BJ (cell line): ENCODE measurements at places on chromosomes 11 and 22. TPM values are rescaled to one million over a fixed set of nuclear protein-coding genes. Genes with fewer than 3 reads are reported as not detected.

DNA sequence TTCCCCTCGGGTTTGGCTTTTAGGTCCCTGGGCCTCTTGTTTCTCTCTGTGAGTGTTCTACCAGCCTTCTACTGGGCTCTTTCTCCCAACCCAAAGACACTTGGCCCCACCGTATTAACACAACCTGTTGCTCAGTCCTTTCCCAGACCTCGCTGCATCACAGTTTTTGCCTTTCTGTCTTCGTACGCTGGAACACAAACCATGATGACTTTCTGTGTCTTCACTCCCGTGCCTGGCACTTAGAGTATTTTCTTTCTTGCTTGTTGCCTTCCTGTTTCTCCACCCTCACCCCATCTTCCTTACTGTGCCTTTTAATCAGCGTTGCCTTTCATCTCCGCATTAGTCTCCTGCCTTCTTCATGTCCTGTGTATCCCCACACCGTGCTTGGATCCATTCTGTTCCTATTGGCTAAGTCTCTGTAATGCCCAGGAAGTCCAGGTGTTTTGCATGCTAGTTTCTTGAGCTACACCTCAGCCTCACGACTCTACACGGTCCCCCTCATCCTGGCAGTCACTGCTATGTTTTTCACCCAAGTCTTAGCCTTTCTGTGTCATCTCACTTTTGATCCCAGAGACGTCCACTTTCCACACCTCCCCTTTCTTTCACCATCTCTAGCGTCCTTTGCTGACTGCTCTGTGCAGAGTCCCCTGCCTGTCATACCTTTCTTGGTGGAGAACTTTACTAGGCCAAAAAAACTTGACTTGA lies 1.6 kb downstream of the MARK2 start:
- no peak for DNase-seq

- DNase-seq = no peak
These were observed 60.1 kb downstream of the DCUN1D5 start for GRCh38 chr11:103031834-103032233.

- DNase-seq = no peak
These were observed 106.2 kb downstream of the PKNOX2 start for GRCh38 chr11:125270711-125271110.

DNA sequence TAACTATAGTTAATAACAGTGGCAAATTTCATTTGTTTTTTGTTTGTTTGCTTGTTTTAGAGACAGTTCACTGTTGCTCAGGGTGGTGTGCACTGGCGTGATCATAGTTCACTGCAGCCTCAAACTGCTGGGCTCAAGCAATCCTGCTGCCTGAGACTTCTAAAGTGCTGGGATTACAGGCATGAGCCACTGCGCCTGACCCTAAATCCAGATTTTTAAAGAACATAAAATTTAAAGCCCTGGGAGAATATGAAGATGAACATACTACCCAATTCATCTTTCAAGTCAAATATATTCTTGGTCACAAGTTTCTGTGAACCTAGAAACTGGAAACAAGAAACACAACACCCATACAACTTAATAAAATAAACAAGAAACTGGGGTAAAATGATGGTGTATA lies 28.1 kb downstream of the RRAS2 start:
- DNase-seq = no peak

GRCh38 chr11:16363706-16364105 lies 7.4 kb upstream of the SOX6 start:
- no peak for DNase-seq

The UPK3A gene
- not detected in 2 replicates for polyA plus RNA-seq

- no peak for DNase-seq
These were observed 643.8 kb upstream of the TENM4 start for GRCh38 chr11:80084608-80085007.

DNA sequence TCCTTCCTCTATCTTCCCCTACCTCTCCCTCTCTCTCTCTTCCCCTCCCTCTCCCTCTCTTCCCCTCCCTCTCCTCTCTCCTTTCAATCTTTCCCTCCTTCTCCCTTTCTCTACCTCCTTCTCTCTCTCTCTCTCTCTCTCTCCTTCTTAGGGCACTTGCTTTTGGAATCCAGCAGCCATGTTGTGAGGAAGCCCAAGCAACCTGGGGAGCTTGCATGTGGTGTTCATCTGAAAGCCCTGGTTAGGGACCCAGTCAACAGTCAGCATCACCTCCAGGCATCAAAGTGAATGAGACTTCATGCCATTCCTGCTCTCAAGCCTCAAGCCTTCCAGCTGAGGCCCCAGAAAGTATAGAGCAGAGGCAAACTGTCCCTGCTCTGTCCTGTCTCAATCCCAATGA lies 65.6 kb upstream of the SHISAL1 start:
- no peak for DNase-seq

The PRR5L gene
- polyA plus RNA-seq = 9.6 and 13.3 TPM in 2 replicates

DNA sequence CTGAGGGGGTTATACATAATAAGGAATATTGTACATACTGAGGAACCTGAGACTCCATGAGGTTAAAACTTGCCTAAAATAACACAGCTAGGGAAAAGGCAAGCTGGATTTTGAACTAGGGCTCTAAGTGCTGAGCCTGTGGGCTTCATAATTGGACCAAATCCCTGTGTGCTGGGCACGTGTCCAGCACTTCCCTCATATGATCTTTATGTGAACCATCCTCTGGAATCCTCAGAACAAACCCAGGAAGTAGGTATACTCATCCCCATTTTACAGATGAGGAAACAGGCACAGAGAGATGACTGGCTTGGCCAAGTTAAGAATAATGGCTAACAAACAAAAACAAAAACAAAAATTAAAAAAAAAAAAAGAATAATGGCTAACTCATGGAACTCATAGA lies 14.9 kb downstream of the RTN4RL2 start:
- no peak for DNase-seq
